PC-3 (cell line): ENCODE measurements at places on chromosomes 13 and 19.

DNA sequence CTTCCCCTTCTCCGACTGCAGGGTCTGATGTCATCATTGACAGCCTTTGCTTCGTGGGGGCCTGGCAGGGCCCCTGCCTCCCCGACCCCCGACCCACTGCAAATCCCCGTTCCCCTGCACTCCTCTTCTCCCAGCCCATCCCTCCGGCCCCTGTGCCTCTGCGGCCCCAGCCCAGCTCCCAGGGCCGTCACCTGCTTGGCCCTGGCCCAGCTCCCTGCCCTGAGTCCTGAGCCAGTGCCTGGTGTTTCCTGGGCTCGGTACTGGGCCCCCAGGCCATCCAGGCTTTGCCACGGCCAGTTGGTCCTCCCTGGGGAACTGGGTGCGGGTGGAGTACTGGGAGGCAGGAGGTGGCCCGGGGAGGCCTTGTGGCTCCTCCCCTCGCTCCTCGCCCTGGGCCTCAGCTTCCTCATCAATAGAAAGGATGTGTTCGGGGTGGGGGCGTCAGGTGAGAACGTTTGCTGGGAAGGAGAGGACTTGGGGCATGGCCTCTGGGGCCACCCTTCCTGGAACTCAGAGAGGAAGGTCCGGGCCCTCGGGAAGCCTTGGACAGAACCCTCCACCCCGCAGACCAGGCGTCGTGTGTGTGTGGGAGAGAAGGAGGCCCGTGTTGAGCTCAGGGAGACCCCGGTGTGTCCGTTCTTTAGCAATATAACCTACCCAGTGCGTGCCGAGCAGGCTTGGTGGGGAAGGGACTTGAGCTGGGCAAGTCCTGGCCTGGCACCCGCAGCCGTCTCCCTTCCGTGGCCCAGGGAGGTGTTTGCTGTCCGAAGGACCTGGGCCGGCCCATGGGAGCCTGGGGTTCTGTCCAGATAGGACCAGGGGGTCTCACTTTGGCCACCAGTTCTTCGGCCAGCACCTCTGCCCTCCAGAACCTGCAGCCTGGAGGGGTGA is 15.9 kb upstream of the CELF5 start:
- no peak overlapping the region for H3K4me3 ChIP-seq
- no peaks in the 10 kb centered on the region; the same call in 1 of the 2 replicates for H3K36me3 ChIP-seq
- H3K27ac ChIP-seq, result no peak overlapping the region
- H3K4me1 ChIP-seq, result no peaks in the 10 kb centered on the region

- no peak overlapping the region for H3K4me3 ChIP-seq
- H3K27me3 ChIP-seq, result no peaks in the 10 kb centered on the region
- H3K27ac ChIP-seq, result no peak overlapping the region
- H3K4me1 ChIP-seq, result peaks cover 9% of the 10 kb centered on the region
- no peaks in the 10 kb centered on the region for H3K36me3 ChIP-seq
- DNase-seq, result no peak
These were observed 10.9 kb downstream of the KASH5 start for GRCh38 chr19:49398931-49399330.

DNA sequence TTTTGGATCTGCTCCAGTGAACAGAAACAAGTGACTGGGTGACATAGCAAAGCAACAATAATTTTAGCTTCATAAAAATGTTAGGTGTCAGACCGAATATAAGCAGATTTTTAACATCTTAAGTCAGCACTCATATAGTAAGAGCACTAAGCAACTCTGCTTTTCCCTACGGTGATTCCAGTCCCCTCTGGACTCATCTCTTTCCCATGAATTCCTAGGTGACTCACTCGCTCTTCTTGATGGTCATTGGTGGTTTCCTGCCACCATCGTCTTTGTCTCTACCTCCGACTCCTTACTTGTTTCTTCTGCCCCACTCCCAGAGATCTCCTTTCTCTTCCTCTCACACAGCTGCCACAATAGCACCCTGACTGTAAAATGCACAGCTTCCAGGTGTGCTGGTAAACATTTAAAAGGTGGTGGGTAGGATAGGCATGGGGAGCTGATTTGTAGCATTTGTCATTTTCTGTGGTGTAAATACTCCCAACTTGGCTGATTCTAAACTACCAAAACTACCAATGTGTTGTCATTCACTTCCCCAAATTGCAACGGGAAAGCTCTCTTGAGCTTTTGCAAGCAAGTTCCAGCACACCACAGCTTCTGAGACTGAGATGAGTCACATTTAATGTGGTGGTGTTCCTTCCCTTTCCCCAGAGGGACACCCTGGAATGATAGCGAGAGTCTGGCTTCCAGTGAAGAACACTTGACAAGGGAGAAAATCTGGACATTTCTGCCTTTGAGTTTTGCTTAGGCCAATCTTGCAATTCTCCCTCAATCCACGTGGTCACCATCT is 42.8 kb upstream of the CLDN10 start:
- H3K27me3 ChIP-seq, result no peaks in the 10 kb centered on the region
- peak; percentile 44 for DNase-seq
- peaks cover 8% of the 10 kb centered on the region; the same call in 1 of the 2 replicates for H3K4me1 ChIP-seq
- no peak overlapping the region for H3K27ac ChIP-seq
- no peaks in the 10 kb centered on the region for H3K36me3 ChIP-seq

- H3K27me3 ChIP-seq, result no peaks in the 10 kb centered on the region
- no peak overlapping the region for H3K4me3 ChIP-seq
- peaks cover 40% of the 10 kb centered on the region for H3K4me1 ChIP-seq
These were observed 7.4 kb upstream of the IGFL1 start for GRCh38 chr19:46221981-46222610.

DNA sequence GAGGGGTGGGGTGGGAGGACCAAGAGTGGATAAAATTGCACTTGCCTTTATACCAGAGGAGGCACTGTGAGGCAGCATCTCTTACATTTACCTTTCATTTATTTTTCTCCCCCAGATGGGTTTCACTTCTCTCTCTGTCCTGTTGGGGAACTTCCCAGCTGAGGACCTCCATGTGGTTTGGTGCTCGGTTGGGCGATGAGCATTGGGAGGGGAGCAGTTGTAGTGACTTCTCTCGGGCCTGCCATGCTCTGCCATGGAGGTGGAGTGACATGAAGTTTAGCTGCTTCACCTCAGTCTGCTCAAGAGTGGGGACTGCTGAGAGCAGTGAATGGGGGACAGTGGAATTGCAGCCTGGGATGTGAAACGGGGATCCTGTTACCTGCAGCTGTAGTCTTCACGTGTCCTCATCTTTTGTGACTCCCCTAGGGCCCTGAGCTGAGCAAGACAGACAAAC is 23.1 kb upstream of the CXCL17 start:
- no peak overlapping the region for H3K4me3 ChIP-seq
- no peaks in the 10 kb centered on the region for H3K36me3 ChIP-seq
- no peaks in the 10 kb centered on the region for H3K27me3 ChIP-seq
- no peak overlapping the region for H3K27ac ChIP-seq

GRCh38 chr19:18500799-18501198 is 21.1 kb downstream of the ELL start:
- H3K4me3 ChIP-seq, result no peak overlapping the region
- no peak overlapping the region for H3K27ac ChIP-seq
- DNase-seq, result no peak
- peaks cover 28% of the 10 kb centered on the region for H3K4me1 ChIP-seq

GRCh38 chr19:45517238-45517637 is 10.0 kb downstream of the VASP start:
- H3K4me1 ChIP-seq, result peaks cover 19% of the 10 kb centered on the region
- DNase-seq, result no peak
- no peak overlapping the region for H3K27ac ChIP-seq
- H3K4me3 ChIP-seq, result no peak overlapping the region
- H3K27me3 ChIP-seq, result no peaks in the 10 kb centered on the region

- peaks cover 33% of the 10 kb centered on the region for H3K27me3 ChIP-seq
- no peak overlapping the region for H3K4me3 ChIP-seq
- no peaks in the 10 kb centered on the region for H3K4me1 ChIP-seq
- no peak for DNase-seq
These were observed 103.5 kb downstream of the POU4F1 start for GRCh38 chr13:78499802-78500201.

GRCh38 chr19:3830621-3831589 is 37.9 kb downstream of the ZFR2 start:
- no peaks in the 10 kb centered on the region for H3K36me3 ChIP-seq
- H3K27ac ChIP-seq, result no peak overlapping the region
- DNase-seq, result no peak
- H3K27me3 ChIP-seq, result no peaks in the 10 kb centered on the region
- H3K4me3 ChIP-seq, result no peak overlapping the region
- H3K4me1 ChIP-seq, result peaks cover 3% of the 10 kb centered on the region; the same call in 1 of the 2 replicates
